ENCODE measurements at places on chromosomes 2 and 18. TPM values are rescaled to one million over a fixed set of nuclear protein-coding genes. Genes with fewer than 3 reads are reported as not detected.

GRCh38 chr18:79578396-79579260, 101.0 kb upstream of the CTDP1 start:
- DNase-seq, result no peak
- peaks cover 2% of the 10 kb centered on the region for H3K4me1 ChIP-seq
- H3K27ac ChIP-seq, result no peak overlapping the region
- H3K36me3 ChIP-seq, result no peaks in the 10 kb centered on the region

GRCh38 chr2:100730290-100730868, 89.6 kb upstream of the NPAS2 start:
- no peak overlapping the region for H3K4me3 ChIP-seq
- H3K27ac ChIP-seq, result no peak overlapping the region
- peaks cover 7% of the 10 kb centered on the region for H3K27me3 ChIP-seq

Gene UGT1A6
- not detected for total RNA-seq

DNA sequence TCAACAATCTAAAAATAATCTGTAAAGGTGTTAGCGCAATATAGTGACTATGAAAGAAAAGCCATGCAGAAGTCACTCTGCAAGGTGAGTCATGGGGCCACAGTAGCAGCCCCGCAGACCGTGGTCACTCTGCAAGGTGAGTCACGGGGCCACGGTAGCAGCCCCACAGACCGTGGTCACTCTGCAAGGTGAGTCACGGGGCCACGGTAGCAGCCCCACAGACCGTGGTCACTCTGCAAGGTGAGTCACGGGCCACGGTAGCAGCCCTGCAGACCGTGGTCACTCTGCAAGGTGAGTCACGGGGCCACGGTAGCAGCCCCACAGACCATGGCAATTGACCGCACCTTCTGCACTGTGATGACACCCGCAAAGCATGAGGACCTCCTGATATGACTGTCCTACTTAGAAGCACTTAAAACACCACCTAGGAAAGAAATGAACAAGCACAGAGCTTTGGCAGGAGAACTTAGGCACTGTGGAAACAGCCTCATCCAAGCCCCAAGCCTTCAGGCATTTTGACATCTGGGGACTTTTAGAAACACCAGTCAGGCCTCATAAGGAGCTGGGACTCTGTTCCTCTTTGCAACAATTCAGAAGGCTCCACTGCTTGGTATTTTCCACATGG, 70.1 kb downstream of the LDLRAD4 start:
- peak; percentile 67 for DNase-seq
- peaks cover 62% of the 10 kb centered on the region for H3K4me1 ChIP-seq
- H3K4me3 ChIP-seq, result no peak overlapping the region

- H3K4me3 ChIP-seq, result no peak overlapping the region
- H3K4me1 ChIP-seq, result peaks cover 9% of the 10 kb centered on the region
- no peaks in the 10 kb centered on the region for H3K36me3 ChIP-seq
- H3K27ac ChIP-seq, result no peak overlapping the region
- H3K27me3 ChIP-seq, result peaks cover 2% of the 10 kb centered on the region
These were observed 199.2 kb downstream of the KCNS3 start for GRCh38 chr2:18077704-18078103.

Gene IGFBP2
- 9.8 TPM for total RNA-seq

- H3K4me3 ChIP-seq, result no peak overlapping the region
- DNase-seq, result no peak
- no peaks in the 10 kb centered on the region for H3K27me3 ChIP-seq
- no peak overlapping the region for H3K27ac ChIP-seq
- no peaks in the 10 kb centered on the region for H3K36me3 ChIP-seq
- no peaks in the 10 kb centered on the region for H3K4me1 ChIP-seq
These were observed 691 bp downstream of the KYNU start for GRCh38 chr2:142878031-142878678.

DNA sequence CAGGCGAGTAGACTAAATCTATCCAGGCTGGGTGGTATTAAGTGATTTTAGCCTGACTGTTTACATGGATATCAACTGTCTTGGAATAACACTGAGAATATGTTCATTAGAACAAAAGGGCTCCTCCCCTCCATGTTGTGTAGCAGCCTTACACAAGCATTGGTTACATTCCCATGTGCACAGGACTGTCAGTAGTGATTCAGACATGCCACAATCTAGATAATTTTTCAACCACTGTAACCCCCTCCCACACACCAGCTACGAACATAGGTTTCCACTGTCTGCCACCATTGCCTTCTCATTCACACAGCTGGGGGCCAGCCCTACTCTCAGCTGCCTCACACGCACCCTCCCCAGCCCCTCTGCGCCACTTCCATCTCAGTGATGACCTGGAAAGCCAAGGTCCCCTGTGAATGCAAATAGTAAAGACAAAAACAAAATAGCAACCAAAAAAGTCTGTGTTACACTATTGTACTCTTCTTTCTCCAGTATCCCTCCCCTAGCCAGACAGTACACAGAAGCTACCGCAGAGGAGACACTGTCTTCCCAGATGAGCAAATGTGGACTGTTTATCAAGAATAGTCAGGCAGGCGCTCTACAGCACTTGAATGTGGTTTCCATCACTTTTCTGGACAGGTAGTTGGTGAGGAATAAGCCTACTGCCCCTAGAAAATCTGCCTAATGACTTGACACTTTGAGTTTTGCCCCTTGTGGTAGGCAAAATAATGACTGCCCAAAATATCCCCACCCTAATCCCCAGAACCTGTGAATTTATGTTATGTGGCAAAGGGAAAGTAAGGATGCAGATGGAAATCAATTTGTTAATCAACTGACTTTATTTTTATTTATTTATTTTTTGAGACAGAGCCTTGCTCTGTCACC, 27.9 kb upstream of the TYMS start:
- peaks cover 4% of the 10 kb centered on the region for H3K4me1 ChIP-seq
- DNase-seq, result peak; percentile 11
- H3K27me3 ChIP-seq, result peaks cover 7% of the 10 kb centered on the region
- no peaks in the 10 kb centered on the region for H3K36me3 ChIP-seq

DNA sequence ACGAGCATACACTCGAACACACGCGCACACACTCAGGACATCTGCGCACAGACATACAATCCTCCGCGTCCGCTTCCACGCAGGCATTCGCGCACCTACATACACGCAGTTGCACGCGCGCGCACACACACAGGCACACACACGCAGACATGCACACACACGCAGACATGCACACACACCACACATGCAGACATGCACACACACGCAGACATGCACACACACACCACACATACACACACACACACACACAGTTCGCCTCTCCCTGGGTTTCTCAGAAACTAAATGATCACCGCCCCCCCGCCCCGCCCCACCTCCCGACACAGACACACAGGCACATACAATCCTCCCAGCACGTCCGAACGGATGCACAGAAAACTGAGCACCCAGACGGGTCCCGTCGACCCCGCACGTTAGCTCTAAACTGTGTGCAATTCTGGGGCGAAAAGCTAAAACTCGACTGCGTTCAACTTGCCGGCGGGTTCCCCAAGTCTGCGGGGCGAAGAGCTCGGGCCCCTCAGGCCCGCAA, 1.0 kb downstream of the EPHA4 start:
- H3K27ac ChIP-seq, result peak overlapping the region; percentile 76
- peaks cover 44% of the 10 kb centered on the region for H3K4me1 ChIP-seq
- peaks cover 2% of the 10 kb centered on the region for H3K36me3 ChIP-seq
- H3K27me3 ChIP-seq, result peaks cover 27% of the 10 kb centered on the region

Gene LINC00305
- not detected for total RNA-seq

Gene ADCYAP1
- not detected for total RNA-seq

- H3K27me3 ChIP-seq, result no peaks in the 10 kb centered on the region
- peak; percentile 45 for DNase-seq
- H3K4me1 ChIP-seq, result peaks cover 35% of the 10 kb centered on the region
- no peak overlapping the region for H3K27ac ChIP-seq
These were observed 647 bp downstream of the CCDC121 start for GRCh38 chr2:27627963-27628766.

DNA sequence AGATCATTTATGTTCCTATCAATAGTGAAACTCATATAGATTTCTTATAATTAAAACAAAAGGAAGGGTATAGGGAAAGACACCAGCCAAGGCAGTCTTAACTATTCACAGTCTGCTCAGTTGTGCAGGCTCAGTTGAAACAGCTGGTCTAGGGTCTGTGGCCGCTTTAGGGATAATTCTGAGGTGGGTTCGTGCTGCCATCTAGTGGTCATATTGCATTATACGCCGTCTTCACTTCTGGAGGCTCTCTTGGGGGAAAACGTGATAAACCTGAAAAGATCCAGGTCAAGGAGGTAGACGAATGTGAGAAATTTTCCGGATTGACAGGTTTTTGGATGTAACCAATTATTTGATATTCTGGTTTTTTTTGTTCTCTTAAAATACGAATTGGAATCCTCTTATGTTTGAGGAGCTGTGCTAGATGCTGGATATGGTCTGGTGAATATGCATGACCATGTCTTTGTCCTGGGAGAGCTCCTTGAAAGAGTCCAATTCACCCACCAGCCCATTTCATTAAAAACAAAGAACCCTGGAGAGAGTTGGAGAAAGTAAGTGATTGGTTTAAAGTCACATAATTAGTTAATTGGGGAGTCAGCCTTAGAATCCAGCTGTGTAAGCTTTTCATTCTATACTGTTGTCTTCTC, 492.4 kb downstream of the PLCL1 start:
- peaks cover 9% of the 10 kb centered on the region for H3K27me3 ChIP-seq
- no peak overlapping the region for H3K27ac ChIP-seq
- DNase-seq, result peak; percentile 76
- no peak overlapping the region for H3K4me3 ChIP-seq
- H3K36me3 ChIP-seq, result no peaks in the 10 kb centered on the region

DNA sequence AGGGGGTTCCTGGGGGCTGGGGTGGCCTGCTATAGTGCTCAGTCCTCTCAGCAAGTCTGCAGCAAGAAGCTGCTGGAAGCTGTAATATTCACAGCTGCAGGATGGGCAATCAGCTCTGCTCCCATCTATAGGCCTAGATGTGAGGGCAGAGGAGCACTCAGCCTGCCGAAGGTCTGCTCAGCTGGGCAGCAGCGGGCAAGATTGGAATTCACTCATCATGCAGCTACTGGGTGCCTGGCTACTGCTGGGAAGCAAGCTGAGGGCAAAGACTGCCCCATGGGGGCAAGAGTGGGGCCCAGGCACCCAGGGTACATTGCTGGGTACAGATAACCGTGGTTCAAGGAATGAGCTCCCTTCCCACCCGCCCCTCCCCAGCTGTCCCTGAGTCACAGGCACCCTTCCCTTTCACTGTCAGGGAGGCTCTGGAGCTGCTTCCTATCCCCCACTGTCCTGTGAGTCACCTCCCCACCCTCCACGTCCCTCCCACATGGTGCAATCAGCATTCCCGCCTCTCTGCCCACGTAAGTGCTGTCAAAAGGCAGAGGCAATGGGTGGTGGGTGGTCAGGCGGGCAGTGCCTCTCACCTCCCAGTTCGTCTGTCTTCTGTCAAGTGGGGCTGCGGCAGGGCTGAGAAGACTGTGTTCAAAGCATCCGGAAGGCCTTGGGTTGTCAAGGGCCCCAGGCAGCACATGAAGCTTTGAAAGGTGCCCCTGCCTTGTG, 169.2 kb downstream of the TRIM43 start:
- H3K4me1 ChIP-seq, result no peaks in the 10 kb centered on the region
- DNase-seq, result no peak
- no peaks in the 10 kb centered on the region for H3K27me3 ChIP-seq
- H3K36me3 ChIP-seq, result no peaks in the 10 kb centered on the region
